ENCODE measurements at places on chromosomes 7 and 10.
A peak's percentile ranks its signal among the peaks of the same experiment; 100 is the strongest.

DNA sequence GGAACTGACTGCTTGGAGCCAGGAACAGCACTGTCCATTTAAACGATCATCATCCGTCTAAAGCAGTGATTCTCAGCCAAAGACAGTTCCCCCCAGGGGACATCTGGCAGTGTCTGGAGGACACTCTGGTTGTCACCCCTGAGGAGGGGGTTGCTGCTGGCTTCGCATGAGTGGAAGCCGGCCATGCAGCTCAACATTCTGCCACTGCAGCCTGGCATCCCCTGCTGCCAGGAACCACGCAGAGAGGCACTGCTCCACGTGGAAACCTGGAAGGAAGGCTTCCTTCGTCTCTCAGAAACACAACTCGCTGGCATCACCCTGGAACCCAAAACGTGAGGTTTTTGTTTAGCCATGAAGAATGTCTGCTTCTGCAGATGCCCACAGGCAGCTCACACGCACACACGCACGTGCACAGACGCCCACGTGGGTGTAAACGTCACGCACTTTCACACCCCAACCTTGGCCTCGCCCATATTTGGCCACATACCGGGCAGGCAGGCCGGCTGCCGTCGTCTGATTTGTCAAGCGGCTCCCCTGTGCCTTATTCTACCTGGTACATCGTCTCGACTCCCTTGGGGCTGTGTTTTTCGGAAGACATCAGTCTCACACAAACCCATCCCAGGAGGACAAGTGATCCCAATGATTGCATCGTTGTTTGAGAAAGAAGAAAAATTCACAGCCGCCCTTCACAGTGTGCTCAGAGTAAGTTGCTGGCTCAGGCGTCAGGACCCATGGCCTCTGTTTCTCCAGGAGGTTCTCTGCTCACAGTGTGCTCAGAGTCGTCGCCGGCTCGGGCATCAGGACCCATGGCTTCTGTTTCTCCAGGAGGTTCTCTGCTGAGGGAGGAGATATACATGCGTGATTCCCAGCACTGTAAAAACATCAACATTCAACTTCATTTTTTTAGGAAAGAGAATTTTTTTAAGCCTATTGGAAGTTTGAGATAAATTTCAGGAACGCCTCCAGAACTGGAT, 127.2 kb upstream of the PPP2R2D start:
- H3K27ac ChIP-seq, result no peak overlapping the region
- no peaks in the 10 kb centered on the region for H3K36me3 ChIP-seq
- peak; percentile 36 for DNase-seq
- H3K27me3 ChIP-seq, result no peaks in the 10 kb centered on the region
- H3K4me3 ChIP-seq, result no peak overlapping the region
- no peaks in the 10 kb centered on the region for H3K4me1 ChIP-seq

GRCh38 chr7:41035794-41036193, 667.1 kb downstream of the INHBA start:
- H3K27ac ChIP-seq, result no peak overlapping the region
- peaks cover 7% of the 10 kb centered on the region for H3K4me1 ChIP-seq
- H3K27me3 ChIP-seq, result no peaks in the 10 kb centered on the region
- DNase-seq, result peak; percentile 71
- H3K36me3 ChIP-seq, result no peaks in the 10 kb centered on the region

GRCh38 chr7:21579341-21580072, 36.7 kb downstream of the DNAH11 start:
- H3K27ac ChIP-seq, result no peak overlapping the region
- H3K36me3 ChIP-seq, result no peaks in the 10 kb centered on the region
- no peaks in the 10 kb centered on the region for H3K4me1 ChIP-seq
- no peak for DNase-seq
- H3K27me3 ChIP-seq, result peaks cover 82% of the 10 kb centered on the region
- H3K4me3 ChIP-seq, result no peak overlapping the region

GRCh38 chr7:96248405-96248804, 73.5 kb downstream of the SLC25A13 start:
- H3K36me3 ChIP-seq, result peaks cover 8% of the 10 kb centered on the region
- H3K4me1 ChIP-seq, result peaks cover 4% of the 10 kb centered on the region
- DNase-seq, result no peak
- no peak overlapping the region for H3K27ac ChIP-seq
- no peaks in the 10 kb centered on the region for H3K27me3 ChIP-seq

GRCh38 chr10:47326927-47327330, 4.7 kb downstream of the GDF2 start:
- H3K27me3 ChIP-seq, result no peaks in the 10 kb centered on the region
- H3K4me3 ChIP-seq, result no peak overlapping the region
- no peaks in the 10 kb centered on the region for H3K36me3 ChIP-seq

DNA sequence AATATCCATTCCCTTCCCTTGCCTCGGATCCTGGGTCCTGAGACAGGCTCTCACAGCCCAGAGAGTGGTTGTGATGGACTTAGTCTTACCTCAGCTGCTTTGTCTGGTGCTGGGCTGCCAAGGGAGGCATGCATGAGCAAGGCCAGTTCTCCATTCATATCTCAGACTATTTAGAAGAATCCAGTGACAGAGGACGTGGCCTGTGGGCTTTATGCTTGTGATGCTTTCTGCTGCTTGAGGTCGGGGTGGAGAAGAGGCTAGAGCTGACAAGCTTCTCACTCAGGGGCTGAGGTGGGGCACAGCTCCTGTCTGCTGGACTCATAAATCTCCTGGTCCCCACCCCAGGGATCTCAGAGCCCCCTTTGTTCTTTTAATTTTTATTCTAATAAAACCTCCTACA, 66.8 kb downstream of the DNAJC12 start:
- H3K27me3 ChIP-seq, result no peaks in the 10 kb centered on the region
- H3K27ac ChIP-seq, result no peak overlapping the region
- H3K4me1 ChIP-seq, result no peaks in the 10 kb centered on the region
- no peak for DNase-seq
- no peak overlapping the region for H3K4me3 ChIP-seq

DNA sequence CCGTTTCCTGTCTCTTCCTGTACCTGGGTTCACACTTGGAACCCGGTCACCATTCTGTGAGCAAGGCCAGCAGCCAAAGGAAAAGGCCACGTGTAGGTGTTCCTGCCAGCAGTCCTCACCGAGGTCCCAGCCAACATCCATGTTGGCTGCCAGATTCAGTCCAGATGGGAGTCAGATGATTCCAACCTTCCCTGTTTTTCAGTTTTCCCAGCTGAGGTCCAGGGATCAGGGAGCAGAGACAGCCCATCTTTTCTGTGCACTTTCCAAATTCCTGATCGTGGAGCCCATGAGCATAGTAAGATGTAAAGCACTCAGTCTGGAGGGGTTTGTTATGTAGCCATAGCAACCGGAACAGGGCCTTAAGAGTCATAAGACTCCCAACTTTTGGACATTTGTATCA, 3.9 kb upstream of the PVRIG start:
- no peak overlapping the region for H3K27ac ChIP-seq
- no peaks in the 10 kb centered on the region for H3K36me3 ChIP-seq
- no peak overlapping the region for H3K4me3 ChIP-seq
- DNase-seq, result no peak
- no peaks in the 10 kb centered on the region for H3K27me3 ChIP-seq

DNA sequence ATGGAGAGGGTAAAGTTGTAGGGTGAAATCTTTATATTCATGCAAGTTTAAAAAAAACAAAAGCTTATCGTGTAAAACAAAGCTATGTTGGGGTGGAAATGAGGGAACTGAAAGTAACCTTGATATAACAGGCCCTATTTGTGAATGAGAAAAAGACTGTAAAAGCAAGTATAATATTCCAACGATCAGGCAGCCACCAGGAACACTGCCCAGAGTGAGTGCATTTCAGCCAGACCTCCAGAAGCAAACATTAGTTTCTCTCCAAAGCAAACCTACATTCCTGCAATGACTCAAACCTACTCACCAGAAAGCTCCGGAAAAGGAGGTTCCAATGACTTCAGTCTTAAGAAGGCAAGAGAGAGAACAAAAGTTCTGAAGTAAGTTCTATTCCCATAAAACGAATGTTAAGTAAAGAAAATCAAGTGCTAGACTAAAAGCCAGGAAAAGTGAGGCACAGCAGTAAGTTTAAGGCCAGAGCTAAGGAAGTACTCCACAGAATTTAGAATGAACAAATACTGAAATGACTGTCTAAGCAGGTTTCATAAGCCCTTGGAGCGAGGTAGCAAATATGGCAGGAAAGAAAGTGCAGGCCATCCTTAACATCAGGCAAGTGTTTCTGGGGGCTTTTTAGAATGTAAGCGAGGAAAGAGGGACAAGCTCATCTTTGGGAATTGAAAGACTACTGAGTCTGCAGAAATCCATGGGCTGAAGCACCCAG, 493.1 kb downstream of the XPNPEP1 start:
- no peak for DNase-seq
- H3K36me3 ChIP-seq, result no peaks in the 10 kb centered on the region
- no peak overlapping the region for H3K4me3 ChIP-seq
- H3K27ac ChIP-seq, result no peak overlapping the region
- no peaks in the 10 kb centered on the region for H3K27me3 ChIP-seq

All from endodermal cell (in vitro differentiated cells).